Astrocyte (in vitro differentiated cells and primary cell): ENCODE measurements at places on chromosomes 6 and 20. TPM values are rescaled to one million over a fixed set of nuclear protein-coding genes. Genes with fewer than 3 reads are reported as not detected.

The CAPN11 gene
- not detected in 2 replicates for total RNA-seq

- H3K27ac ChIP-seq: peak overlapping the region; percentile 27
- peak overlapping the region; percentile 86 for H3K4me3 ChIP-seq
- H3K4me1 ChIP-seq: peaks cover 33% of the 10 kb centered on the region
- no peaks in the 10 kb centered on the region for H3K27me3 ChIP-seq
Measured at GRCh38 chr6:157981132-157981394, 600 bp upstream of the SYNJ2 start.

GRCh38 chr20:17228624-17229061 is 1.8 kb downstream of the PCSK2 start:
- H3K4me1 ChIP-seq: peaks cover 4% of the 10 kb centered on the region
- DNase-seq: no peak

DNA sequence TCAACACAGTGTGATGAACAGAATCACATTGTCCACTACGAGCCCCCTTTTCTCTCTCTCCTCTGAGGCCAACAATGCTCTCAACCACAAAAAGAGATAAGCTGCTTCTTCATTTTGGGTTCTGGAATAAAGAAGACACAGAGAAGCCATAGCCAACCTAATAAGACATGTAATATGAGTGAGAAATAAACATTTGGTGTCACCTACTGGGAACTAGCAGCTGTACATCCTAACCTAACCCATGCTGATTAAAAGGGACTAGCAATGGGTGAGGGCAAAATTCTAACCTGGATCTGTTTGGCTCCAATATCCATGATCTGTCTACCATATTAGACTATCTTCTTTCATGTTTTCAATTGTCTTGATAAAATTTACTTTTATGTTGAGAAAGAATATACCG is 369.1 kb upstream of the MARCKS start:
- H3K36me3 ChIP-seq: no peaks in the 10 kb centered on the region
- no peak overlapping the region for H3K4me3 ChIP-seq
- H3K27ac ChIP-seq: no peak overlapping the region

DNA sequence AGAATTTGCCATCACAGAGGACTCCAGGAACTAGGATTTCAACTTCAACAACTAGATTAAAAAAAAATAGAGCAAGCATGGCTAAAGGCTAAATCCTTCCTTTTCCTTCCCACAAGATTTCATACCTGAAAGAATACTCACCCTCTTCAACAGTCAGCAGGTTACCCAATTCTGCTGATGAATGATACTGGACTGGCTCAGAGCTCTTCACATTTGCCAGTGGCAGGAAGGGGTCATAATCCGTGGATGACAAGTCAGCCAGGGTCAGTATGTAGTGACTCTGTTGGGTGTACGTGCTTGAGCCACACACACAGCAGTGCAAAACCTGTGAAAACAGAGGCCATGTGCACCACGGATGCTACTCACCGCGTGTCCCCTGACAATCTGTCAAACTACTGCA is 152.9 kb downstream of the INSM1 start:
- H3K4me3 ChIP-seq: no peak overlapping the region
- no peaks in the 10 kb centered on the region for H3K36me3 ChIP-seq
- no peak overlapping the region for H3K27ac ChIP-seq
- no peaks in the 10 kb centered on the region for H3K4me1 ChIP-seq
- H3K27me3 ChIP-seq: no peaks in the 10 kb centered on the region

- H3K27ac ChIP-seq: no peak overlapping the region
- no peaks in the 10 kb centered on the region for H3K27me3 ChIP-seq
- DNase-seq: no peak
- H3K4me3 ChIP-seq: no peak overlapping the region
- H3K4me1 ChIP-seq: no peaks in the 10 kb centered on the region
Measured at GRCh38 chr20:49961413-49961812, 21.4 kb upstream of the SNAI1 start.
